GM12865 (cell line): ENCODE measurements at places on chromosomes 1 and 21.

DNA sequence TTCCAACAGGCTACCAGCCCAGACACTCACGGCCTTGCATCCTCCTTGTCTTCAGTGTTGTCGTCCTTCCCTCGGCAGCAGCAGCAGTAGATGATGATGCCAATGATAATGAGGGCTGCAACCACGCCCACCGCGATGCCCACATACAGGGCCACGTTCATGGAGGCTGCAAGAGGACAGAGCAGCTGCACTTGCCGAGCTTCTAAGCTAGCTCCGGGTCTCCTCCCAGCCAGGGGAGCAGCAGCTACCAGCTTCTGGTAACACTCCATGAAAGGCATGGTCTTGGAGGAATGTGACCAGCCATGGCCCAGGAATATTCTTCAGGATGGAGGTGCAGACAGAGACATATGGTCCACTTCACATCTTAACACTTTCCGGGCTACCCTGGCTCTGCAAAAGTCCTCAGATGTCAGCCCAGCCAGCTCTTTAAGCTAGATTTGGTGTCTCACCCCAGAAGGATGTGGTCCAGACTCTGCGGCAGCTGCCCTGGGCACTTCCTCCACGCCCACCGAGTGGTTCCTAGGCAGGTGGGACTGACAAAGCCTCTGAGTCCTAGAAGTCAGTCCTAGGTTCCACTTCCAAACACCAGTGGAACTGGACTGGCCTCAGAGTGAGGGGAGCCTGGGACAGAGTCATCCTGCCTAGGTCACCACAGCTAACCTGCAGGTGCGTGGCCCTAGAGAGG is 35.1 kb downstream of the GPA33 start:
- DNase-seq = no peak

GRCh38 chr21:42311816-42312625 is 3.2 kb downstream of the TFF3 start:
- DNase-seq = no peak

GRCh38 chr1:245240648-245241165 is 85.9 kb downstream of the KIF26B start:
- no peak for DNase-seq

GRCh38 chr1:94797291-94797690 is 22.9 kb upstream of the SLC44A3 start:
- DNase-seq = no peak

DNA sequence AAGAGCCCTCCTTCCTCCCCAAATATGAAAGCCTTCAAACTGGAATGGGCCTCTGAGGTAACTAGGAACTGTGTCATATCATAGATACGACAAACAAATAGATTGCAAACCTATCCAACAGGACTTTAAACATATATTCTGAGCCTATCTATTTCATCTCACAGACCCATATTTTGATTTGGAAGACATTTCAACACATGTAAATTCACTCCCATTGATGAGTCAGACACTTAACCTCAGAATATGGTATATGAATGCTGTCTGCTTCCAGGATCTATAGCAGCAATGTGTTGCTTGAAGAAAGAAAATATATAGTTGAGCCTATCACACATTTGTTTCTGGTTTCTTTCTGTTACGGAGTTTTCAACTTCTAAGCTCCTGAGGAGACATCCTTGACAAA is 221.9 kb upstream of the SAMSN1 start:
- no peak for DNase-seq

DNA sequence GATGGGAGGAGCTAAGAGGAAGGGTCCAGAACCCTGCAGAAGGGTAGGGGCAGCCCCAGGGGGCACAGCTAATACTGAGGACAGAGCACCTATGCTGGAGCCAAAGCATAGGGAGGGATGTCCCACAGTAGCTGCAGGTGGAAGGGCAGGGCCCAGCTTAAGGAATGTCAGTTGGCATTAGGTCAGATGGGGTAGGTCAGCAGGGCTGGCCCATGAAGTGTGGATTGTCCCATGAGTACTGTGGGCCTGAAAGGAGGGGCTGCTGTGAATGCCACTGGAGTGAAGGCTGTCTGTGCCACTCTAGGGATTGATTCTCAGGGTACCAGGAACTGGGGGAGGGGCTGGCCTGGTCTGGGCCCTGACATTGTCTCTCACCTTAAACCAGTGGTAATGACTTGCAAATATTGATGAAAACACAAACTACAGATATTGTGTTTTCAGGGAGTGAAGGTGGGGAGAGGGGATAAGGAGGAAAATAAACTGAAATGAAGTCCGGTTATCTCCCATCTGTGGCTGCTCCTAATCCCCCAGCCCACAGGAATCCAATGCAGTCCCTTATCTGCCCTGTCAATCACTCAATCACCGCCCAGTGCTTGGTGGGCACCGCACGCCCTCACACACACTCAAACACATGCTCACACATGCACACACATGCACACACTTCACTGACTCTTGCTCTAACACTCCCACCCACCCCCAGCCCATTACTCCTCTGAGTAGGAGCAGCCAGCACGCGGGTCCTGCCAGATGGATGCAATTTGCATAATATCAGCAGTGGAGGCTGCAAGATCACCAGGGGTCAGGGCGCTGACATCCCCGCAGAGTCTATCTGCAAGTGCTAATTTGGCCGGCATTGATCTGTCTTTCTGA is 27.8 kb downstream of the DMAP1 start:
- DNase-seq = no peak
